Stimulated activated CD8-positive, alpha-beta memory T cell treated with anti-CD3 and anti-CD28 coated beads, Interleukin-15, amount 100 ng/mL, for 4 hours (primary cell): ENCODE measurements at places on chromosomes 3 and 15.

DNA sequence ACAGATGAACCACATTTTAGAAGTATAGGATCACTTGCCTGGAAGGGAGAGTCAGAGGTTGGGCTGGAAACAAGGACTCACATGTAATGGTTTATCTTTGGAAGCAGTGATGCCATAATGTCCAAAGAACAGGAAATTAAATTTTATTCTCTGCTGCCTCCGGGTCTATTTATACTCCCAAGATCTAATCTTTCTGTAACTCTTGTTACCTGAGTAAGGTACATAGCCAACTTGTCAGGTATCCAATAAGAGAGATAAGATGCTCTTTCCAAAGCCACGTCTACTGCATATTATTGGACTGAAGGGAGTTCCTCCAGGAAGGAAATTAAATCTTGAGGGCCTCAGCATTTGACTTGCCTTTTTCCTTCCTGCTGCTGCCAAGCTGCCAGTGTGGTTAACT, 71.0 kb downstream of the CRYGS start:
- no peak for DNase-seq

- DNase-seq: no peak
These were observed 347.1 kb downstream of the PYDC2 start for GRCh38 chr3:191808073-191808472.

DNA sequence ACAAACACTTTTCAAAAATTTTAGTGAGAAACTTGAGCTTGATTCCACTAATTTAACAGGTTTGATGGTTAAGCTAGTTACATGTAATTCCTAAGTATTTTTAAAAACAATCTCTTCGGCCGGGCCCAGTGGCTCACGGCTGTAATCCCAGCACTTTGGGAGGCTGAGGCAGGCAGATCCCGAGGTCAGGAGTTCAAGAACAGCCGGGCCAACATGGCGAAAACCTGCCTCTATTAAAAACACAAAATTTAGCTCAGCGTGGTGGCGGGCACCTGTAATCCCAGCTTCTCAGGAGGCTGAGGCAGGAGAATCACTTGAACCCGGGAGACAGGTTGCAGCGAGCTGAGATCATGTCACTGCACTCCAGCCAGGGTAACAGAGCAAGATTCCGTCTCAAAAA, 25.3 kb downstream of the TRA2B start:
- DNase-seq: no peak

DNA sequence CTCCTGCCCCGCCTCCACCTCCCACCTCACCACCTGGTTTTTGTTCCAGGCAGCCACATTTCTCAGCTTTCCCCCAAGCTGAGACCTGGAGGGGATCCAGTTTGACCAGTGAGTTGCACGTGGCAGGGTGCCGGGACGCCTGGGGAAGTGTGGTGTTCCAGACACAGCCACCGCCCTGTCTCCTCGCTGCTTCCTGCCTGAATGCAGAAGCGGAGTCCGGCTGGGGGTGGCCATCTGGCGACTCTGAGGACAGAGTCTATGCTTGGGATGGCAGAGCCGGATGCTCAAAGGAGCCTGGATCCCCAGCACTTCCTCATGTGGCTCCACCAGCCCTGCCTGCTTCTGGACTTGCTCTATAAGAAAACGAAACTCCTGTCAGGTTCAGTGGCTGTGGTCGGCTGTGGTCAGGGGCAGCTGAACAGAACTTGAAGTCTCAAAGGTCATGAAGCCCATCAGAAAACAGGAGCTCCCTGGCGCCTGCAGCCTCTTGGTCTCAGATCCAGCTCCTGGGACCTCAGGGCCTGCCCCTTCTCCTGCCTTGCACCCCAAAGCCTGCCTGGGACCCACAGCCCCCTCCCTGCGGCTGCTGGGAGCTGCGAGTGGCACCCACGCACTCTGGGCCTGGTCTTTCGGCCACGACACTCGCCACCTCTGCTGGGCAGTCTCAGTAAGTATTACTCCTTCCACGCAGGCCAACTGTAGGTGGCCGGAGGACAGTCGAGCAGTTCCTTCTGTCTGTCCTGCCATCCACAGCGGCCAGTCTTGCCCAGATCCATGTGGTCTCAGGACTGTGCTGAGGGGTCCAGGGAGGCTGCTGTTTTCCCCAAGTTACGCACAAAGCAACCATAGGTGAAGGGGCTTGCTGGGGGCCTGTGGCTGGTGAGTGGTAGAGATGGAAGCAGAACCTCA, 112.8 kb upstream of the MEF2A start:
- DNase-seq: no peak

GRCh38 chr15:100740138-100740537, 137.7 kb downstream of the ASB7 start:
- no peak for DNase-seq

- DNase-seq: no peak
These were observed 188.2 kb downstream of the VPS13C start for GRCh38 chr15:61871926-61872522.

- DNase-seq: no peak
These were observed 19.0 kb downstream of the PCYT1A start for GRCh38 chr3:196268284-196269163.

GRCh38 chr15:52256366-52256765, 39.2 kb downstream of the MYO5C start:
- DNase-seq: peak; percentile 29

DNA sequence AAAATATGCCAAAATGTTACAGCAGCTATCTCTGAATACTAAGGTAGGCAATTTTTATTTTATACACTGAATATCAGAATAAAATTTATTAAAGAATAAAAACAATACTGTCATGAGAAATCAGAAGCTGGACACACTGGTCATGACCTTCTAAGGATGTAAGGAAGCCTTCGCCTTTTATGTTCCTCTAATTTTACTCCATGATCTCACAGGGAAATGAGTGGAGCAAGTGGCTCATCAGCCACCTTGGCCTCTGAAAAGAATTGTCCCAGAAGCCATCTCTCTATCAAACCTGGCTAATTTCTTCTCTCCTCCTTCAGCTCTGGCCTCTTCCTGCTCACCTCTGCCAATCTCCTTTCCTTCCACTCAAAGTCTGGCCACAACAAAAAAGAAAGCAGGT, 48.6 kb downstream of the THRB start:
- no peak for DNase-seq

DNA sequence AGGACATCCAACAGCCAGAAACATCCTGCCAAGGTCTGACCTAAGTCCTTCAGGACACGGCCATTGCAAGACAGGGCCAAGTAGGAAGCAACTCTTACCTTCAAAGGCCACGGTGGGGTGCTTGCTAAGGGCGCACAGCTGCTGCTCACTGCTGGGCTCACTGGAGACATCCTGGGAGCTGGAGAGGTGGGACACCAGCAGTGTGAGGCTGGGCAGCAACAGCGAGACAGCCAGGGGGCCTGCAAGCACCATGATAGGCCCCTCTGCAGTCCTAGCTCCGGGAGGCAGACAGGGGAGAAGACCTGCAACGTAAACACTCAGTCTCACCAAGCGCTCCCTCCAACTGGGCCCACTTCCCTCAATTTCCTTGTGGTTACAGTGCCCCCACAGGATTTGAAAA, 79.2 kb downstream of the SEMA5B start:
- DNase-seq: no peak

- DNase-seq: no peak
These were observed 78.8 kb upstream of the SLC6A6 start for GRCh38 chr3:14323401-14324223.

GRCh38 chr3:183210862-183211341, 42.2 kb upstream of the B3GNT5 start:
- DNase-seq: no peak

DNA sequence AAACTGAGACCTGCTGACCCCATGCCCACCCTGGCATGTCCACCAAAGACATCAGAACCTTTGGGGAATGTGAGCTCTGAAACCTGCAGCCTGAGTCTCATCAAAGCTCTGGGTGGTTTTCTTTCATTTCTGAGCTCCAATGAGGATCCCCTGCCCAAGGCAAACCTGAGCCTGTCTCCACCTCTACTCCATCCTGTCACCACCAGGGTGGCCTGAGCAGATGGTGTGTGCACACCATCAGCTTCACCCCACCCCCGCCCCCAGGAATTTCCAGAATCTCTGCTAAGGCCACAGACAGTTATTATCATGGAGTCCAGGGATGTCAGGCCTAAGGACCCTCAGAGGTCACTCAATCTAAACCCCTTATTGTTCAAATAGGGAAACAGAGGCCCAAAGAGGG, 1.3 kb downstream of the XIRP1 start:
- DNase-seq: no peak

DNA sequence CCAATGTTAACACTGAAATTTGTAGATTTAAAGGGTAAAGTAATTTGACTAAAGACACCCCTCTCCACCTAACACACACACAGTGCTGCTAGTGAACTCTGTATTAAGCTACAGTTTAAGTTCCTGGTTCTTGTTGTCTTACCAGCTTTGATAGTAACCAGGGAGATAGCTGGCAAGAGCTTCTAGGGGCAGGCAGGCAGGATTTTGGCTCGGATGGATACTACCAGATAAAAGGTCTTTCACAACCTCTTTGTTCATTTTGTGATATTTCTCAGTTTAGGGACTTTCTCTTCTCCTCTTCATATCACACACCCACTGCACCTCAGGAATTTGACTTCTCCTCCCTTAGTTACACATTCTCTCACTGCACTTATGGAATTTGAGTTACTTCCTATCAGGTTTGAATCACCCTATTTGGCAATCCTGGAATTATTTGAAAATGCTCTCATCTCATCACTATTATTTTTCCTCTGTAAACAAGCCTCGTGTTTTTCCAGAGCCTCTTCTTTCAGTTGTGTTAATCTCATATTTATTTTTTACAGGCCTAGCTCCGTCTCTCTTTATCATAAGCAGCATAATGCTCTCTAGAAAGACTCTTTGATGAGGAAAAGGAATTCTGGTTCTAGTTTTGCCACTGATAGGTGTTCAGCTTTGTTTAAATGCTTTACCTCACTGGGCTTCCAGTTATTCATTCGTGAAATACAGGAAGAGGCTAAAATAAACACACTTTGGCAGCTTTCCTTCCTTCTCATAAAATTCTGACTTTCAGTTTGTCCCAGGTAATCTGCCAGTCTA, 23.0 kb upstream of the CLDN1 start:
- no peak for DNase-seq

- DNase-seq: no peak
These were observed 268.0 kb downstream of the LPP start for GRCh38 chr3:188421836-188422540.

DNA sequence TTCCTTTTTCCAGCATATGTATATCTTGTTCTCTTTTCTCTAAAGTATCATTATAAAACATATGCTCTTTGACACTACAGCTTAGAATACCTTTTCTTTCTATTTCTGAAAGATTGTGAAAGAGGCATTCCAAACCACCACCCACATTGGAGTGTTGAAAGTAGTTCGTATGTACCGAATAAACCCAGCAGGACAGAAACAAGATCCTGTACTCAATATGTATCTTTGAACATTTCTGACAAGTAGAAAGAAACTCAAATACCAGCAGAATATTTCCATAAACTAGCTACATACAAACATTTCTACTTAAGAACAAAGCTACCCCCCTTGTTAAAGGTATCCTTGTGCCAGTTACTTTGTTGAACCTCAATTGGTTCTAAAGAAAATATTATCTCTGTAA, 415.3 kb upstream of the ALCAM start:
- no peak for DNase-seq

DNA sequence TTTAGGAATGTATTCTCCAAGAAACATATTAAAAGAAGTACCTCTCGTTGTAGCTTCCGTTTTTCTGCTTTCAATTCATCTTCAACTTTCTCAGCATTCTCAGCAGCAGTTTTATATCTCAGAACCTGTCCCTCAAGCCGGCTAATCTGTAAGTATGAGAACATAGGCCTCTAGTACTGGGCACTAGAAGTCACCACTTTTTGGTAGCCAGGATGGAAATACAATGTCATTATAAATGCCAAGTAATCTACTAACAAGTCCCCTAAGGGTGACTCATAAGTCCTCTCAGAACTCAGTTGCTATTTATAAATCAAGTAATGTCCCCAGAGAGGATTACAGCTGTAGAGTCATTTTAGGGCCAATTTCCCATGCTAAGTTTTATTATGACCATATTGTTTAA, 61.1 kb downstream of the MLH1 start:
- DNase-seq: no peak

DNA sequence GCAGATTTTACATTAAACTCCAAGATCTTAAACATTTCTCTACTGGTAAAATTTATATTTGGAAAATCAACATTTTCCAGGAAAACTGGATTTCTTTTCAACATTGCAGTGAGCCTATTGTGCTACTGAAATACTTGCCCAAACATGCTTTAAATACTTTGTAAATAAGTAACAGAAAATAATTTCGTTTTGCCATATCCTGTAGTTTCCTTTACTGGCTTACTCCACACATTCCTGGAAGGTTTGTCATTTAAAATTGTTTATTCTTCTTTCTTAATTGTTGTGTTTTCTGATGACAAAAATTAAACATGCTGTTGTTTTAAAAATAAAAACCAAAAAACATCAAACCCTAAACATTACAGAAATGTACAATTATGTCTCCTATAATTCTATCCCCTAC, 22.0 kb downstream of the ACAD11 start:
- no peak for DNase-seq

- no peak for DNase-seq
These were observed 105.1 kb downstream of the CPN2 start for GRCh38 chr3:194245975-194246561.

DNA sequence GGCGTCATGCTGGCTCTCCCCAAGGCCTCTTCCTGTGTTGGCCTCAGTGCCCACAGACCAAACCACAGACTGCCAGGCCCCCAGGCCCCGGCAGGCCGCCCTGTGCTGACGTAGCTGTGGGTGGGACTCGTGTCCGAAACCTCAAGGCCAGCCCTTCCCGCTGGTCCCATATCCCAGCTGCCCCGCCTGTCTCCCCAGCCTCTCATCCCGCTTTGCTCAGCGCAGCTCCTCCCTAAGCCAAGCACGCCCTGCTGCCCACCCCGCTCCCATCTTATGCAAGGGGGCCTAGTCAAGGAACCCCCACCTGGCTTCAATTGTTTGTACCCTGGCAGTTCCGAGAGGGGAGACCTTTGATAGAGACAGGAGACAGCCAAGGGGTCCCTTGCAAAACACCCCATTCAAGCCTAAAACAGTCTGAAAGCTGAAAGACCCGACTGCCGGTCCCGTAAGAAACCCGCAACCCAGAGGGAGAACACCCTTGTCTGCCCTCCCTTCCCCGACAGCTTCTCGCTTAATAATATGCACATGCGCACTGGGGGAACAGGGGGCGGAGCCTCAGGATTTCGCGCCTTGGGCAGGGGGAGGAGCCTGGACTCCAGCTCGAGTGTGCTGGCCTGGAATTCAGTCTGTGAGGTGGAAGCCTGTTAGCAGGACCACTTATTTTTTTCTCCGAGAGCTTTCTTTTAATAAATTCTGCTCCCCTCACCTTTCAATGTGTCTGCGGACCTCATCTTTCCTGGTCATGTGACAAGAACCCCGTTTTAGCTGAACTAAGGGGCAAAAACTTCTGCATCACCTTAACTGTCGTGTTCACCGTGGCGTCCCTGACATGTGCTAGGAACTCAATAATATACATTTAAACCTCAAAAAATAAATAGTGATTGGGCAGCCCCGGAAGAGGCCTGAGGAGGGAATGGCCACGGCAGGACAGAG, 17.2 kb downstream of the TNFAIP8L3 start:
- peak; percentile 22 for DNase-seq

GRCh38 chr3:97121386-97121785, 307.0 kb downstream of the EPHA6 start:
- no peak for DNase-seq
